ENCODE measurements at places on chromosomes 2 and 18.

GRCh38 chr2:177478029-177478428 lies 85.5 kb downstream of the AGPS start:
- DNase-seq: no peak

GRCh38 chr18:1018181-1018681 lies 113.6 kb downstream of the ADCYAP1 start:
- no peak for DNase-seq

- no peak for DNase-seq
Measured at GRCh38 chr18:77457681-77458080, 208.0 kb downstream of the GALR1 start.

- DNase-seq: no peak
Measured at GRCh38 chr18:79578396-79579260, 101.0 kb upstream of the CTDP1 start.

DNA sequence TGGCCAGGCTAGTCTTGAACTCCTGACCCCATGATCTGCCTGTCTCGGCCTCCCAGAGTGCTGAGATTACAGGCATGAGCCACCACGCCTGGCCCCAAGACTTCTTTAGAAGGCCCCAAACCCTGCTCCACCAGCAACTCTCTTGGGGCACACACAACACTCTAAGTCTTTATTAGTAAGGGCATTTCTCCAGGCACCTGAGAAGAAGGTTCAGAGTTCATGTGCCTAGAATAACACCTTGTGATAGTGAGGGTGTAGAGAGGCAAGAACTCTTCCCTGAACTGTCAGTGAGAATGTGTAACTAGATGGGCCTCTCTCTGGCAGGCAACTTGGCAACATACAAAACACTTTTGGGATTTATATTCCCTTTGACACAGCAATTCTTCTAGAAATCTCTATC lies 43.8 kb downstream of the SH2D6 start:
- no peak for DNase-seq

DNA sequence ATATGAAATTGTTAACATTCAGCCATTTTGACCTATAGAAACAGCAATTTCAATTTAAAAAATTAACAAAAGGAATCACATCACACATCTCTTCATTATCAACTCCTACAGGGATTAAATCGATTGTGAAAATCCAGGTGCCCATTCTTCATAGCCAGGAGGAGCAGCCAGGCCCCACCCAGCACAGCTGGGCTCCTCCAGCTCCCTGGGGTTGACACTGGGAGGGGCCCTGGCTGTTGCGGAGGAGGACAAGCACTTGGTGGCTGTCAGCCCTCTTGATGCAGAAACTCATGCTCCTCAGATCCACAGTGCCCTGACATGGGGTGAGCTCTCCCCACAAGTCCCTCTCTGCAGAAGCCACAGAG lies 99.8 kb downstream of the FAM210A start:
- DNase-seq: no peak
